ENCODE measurements at places on chromosomes 13 and 19. TPM values are rescaled to one million over a fixed set of nuclear protein-coding genes. Genes with fewer than 3 reads are reported as not detected.

DNA sequence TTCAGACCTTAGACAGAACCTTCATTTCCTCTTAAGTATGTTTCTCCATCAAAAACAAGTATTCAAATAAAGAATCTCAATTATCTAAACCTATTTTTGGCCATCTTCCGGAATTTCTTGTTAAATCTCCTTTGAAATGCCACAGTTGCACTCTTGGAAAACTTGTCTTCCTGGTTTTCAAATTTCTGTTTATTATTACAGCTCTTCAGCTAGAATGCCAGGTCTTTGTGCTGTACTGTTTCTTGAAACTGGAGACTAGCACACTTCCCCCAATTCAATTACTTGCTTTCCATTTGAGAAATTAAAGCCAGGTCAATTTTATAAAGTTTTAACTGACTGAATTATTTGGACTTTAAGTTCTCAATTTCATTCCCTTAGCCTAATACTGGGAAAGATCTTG is 10.2 kb downstream of the KCNRG start:
- peaks cover 5% of the 10 kb centered on the region for H3K36me3 ChIP-seq
- no peak for DNase-seq
- no peaks in the 10 kb centered on the region for H3K4me1 ChIP-seq
- H3K27ac ChIP-seq = peak overlapping the region; percentile 19
- H3K4me3 ChIP-seq = no peak overlapping the region

GRCh38 chr19:19079571-19079970 is 15.8 kb downstream of the SLC25A42 start:
- no peak overlapping the region for H3K27ac ChIP-seq
- H3K27me3 ChIP-seq = no peaks in the 10 kb centered on the region
- no peaks in the 10 kb centered on the region for H3K36me3 ChIP-seq
- DNase-seq = no peak
- H3K4me1 ChIP-seq = peaks cover under 1% of the 10 kb centered on the region

- H3K36me3 ChIP-seq = no peaks in the 10 kb centered on the region
- H3K4me1 ChIP-seq = no peaks in the 10 kb centered on the region
- H3K27me3 ChIP-seq = no peaks in the 10 kb centered on the region
- no peak overlapping the region for H3K27ac ChIP-seq
- no peak for DNase-seq
These were observed 505.6 kb downstream of the KCTD12 start for GRCh38 chr13:76380446-76381065.

DNA sequence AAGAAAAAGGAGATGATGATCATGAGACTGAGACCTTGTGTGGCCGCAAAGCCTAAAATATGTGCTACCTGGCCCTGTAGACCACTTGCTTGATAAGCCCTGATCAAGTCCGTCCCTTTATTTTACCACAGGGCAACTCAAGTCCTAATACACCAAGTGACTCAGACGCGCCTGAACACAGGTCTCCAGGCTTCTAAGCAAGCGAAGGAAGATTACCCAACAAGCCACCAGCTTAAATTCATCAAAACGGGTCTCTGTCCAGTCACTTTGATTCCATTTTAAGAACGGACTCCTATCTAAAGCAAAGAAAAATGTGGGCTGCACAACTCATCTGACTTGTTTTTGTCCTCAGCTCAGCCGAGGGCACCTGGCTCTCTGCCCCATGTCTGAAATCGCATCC is 26.8 kb downstream of the SLC7A1 start:
- H3K27me3 ChIP-seq = no peaks in the 10 kb centered on the region
- DNase-seq = no peak
- H3K4me1 ChIP-seq = peaks cover 44% of the 10 kb centered on the region

DNA sequence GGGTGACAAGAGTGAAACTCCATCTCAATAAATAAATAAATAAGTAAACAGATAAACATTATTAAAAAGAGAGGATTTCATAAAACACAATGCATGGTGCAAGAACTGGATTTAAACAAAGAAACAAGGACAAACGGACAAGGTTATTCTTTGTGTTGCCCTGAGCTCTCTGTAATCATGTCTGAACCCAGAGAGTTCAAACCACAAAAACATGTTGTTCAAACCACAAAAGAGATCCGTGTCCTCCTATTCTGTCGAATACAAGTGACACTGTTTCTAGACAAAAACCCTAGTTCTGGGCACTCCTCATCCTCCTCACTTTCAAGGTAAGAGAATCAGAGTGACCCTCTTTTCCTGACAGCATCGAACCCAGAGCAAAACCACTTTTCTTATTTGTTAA is 4.6 kb upstream of the TPRX2 start:
- no peaks in the 10 kb centered on the region for H3K4me1 ChIP-seq
- H3K27ac ChIP-seq = no peak overlapping the region
- H3K4me3 ChIP-seq = no peak overlapping the region
- peaks cover 58% of the 10 kb centered on the region for H3K27me3 ChIP-seq
- DNase-seq = no peak

GRCh38 chr13:65633806-65634205 is 1596.3 kb downstream of the PCDH9 start:
- no peak overlapping the region for H3K27ac ChIP-seq
- H3K4me1 ChIP-seq = no peaks in the 10 kb centered on the region
- DNase-seq = no peak
- H3K27me3 ChIP-seq = no peaks in the 10 kb centered on the region
- no peaks in the 10 kb centered on the region for H3K36me3 ChIP-seq

DNA sequence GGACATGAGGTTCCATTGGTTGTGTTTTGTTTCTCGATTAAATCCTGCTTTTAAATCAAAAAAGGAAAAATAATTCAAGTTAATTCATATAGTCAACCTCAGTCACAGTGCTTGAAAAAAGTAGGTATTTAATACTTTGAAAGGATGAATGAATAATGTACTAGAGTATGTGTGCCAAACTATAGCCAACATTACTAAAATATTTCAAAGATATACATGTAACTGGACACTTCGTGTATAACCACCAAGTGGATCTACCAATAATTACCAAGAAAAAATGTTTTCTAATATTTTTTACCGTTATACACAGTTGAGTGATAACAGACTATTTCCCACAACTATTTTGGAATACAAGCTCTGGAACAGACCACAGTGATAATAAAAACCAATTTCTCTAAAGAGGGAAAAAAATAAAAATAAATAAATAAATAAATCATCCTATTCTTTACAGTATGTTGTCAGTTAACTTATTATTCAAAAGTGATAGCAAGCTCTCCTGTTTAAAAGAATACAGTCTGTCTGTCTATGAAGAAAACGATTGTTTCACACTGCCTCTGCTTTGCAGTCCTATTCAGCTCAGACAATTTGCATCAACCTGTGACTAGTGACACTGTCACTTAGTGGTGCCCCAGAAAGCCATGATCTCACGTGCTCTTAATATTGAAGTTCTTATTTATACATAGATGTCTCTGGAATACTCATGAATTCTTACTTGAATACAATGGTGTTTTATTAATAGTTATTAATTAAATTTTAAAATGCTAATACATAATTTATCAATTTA is 58.2 kb downstream of the UBL3 start:
- DNase-seq = no peak
- H3K4me1 ChIP-seq = no peaks in the 10 kb centered on the region
- no peak overlapping the region for H3K4me3 ChIP-seq
- no peaks in the 10 kb centered on the region for H3K36me3 ChIP-seq
- no peaks in the 10 kb centered on the region for H3K27me3 ChIP-seq

DNA sequence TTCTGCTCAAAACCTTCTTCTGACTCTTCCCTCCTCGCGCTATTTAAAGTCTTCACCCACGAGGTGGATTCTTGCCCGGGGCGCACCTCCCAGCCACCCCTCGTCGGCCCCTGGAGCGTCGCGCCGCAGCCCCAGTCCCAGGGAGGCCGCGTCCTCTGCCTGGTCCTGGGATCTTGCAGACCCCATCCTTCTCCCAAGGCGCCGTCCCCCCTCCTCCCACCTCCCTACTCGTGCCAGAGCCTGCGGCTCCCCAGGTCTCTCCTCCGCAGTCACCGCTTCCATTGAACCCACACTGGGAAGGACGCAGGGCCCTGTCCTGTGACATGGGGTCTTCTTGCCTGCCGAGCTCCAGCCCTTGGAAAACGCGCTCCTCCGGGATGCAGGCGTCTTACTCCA is 486 bp downstream of the ZNF808 start:
- peak; percentile 45 for DNase-seq
- no peaks in the 10 kb centered on the region for H3K27me3 ChIP-seq
- no peaks in the 10 kb centered on the region for H3K4me1 ChIP-seq
- peak overlapping the region; percentile 75 for H3K27ac ChIP-seq
- no peaks in the 10 kb centered on the region for H3K36me3 ChIP-seq

- no peak overlapping the region for H3K27ac ChIP-seq
- DNase-seq = no peak
- no peaks in the 10 kb centered on the region for H3K36me3 ChIP-seq
- no peak overlapping the region for H3K4me3 ChIP-seq
These were observed 859.0 kb upstream of the SLITRK1 start for GRCh38 chr13:84741253-84741652.

- no peak for DNase-seq
- no peaks in the 10 kb centered on the region for H3K4me1 ChIP-seq
- H3K36me3 ChIP-seq = no peaks in the 10 kb centered on the region
- H3K27me3 ChIP-seq = no peaks in the 10 kb centered on the region
- H3K27ac ChIP-seq = no peak overlapping the region
These were observed 39.1 kb upstream of the UBAC2 start for GRCh38 chr13:99161512-99161911.

DNA sequence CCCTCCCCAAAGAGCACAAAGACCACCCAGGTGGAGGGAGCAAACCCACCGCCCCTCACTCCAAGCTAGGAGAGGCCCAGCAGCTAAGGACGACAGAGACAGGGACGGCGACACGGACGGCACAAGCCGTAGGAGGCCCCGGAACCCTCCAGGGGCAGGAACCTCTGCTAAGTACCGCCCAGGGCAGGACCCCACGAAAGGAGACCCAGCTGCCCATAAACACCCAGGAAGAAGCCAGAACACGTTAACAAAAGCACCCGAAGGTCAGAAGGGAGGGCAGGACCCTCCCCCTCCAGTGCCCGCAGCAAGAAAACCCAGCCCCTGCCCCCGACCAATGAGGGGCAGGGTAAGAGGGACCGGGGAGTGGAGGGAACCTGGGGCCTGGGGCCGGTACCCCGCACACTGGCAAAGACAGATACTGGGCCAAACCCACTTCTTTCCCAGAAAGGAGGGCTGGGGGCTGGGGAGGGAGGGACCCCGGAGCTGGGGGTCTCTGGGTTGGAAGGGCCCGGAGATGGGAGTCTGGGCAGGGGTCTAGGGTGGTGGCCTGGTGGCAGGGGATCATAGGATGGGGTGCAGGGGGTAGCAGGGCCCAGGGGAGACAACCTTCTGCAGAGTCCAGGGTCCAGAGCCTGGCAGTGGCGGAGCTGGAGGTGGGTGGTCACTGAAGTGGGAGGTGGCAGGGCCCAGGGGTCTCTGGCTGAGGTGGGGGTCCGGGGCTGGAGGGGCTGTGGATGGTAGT is 2.4 kb downstream of the BTBD2 start:
- H3K27me3 ChIP-seq = no peaks in the 10 kb centered on the region
- no peak overlapping the region for H3K27ac ChIP-seq
- DNase-seq = peak; percentile 22
- H3K36me3 ChIP-seq = no peaks in the 10 kb centered on the region
- H3K4me3 ChIP-seq = no peak overlapping the region
- H3K4me1 ChIP-seq = peaks cover 18% of the 10 kb centered on the region

- H3K27me3 ChIP-seq = no peaks in the 10 kb centered on the region
- no peaks in the 10 kb centered on the region for H3K4me1 ChIP-seq
- DNase-seq = no peak
- no peak overlapping the region for H3K4me3 ChIP-seq
- no peaks in the 10 kb centered on the region for H3K36me3 ChIP-seq
- H3K27ac ChIP-seq = no peak overlapping the region
These were observed 443.9 kb downstream of the FGF9 start for GRCh38 chr13:22114630-22115311.

DNA sequence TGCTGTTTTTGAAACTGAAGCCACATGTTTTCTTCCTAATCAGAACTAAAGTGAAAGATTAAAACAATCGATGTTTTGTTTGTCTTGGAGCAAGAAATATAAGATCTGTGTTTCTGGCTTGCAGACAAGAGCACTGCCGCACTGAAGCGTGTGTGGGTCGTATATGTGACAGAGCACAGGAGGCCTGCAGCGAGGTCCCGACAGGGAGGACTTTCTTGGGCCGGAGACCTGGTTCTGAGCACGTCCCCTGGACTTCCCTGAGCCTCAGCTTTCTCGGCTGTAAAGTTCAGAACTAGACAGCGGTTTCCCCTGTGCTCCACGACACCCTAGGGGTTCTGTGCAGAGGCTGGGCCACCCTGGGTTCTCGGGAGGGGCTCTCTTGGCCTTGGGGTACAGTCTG is 60.5 kb downstream of the GADD45B start:
- no peak overlapping the region for H3K27ac ChIP-seq
- H3K4me1 ChIP-seq = peaks cover 13% of the 10 kb centered on the region
- no peaks in the 10 kb centered on the region for H3K36me3 ChIP-seq
- no peak overlapping the region for H3K4me3 ChIP-seq
- no peak for DNase-seq

- no peak for DNase-seq
- H3K4me3 ChIP-seq = no peak overlapping the region
- no peak overlapping the region for H3K27ac ChIP-seq
- no peaks in the 10 kb centered on the region for H3K27me3 ChIP-seq
These were observed 546.1 kb downstream of the SUCLA2 start for GRCh38 chr13:47454986-47455385.

GRCh38 chr19:33194886-33195644 is 935 bp downstream of the LRP3 start:
- DNase-seq = peak; percentile 78
- peaks cover 13% of the 10 kb centered on the region for H3K4me1 ChIP-seq
- H3K27me3 ChIP-seq = no peaks in the 10 kb centered on the region
- no peak overlapping the region for H3K27ac ChIP-seq

DNA sequence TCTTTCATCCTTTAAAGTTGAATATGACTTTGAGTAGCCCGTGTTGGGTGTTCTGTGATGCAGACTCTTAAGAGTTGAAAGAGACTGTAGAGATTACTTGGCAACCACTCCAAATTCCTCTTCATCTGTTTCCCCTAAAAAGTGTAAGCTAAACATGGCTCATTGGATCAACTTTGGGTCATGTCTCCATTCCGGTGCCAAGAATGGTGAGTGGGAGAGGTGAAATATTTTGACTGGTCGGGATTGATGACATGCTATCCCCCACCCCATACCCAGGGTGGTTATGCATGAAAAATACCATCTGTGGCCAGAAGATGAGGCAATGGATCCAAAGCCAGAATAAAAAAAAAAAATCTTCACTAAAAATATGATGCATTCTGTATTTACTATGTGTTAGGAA is 281.3 kb upstream of the SOX21 start:
- H3K4me1 ChIP-seq = no peaks in the 10 kb centered on the region
- no peaks in the 10 kb centered on the region for H3K27me3 ChIP-seq
- no peak for DNase-seq
- H3K36me3 ChIP-seq = no peaks in the 10 kb centered on the region

The CPAMD8 gene
- 1.0 TPM for polyA plus RNA-seq

The CBLC gene
- not detected for polyA plus RNA-seq

The DMWD gene
- polyA plus RNA-seq = 39.3 TPM

The PLVAP gene
- not detected for polyA plus RNA-seq

The KRTDAP gene
- not detected for polyA plus RNA-seq

The TMC4 gene
- 2.8 TPM for polyA plus RNA-seq

The SWSAP1 gene
- 3.0 TPM for polyA plus RNA-seq

The KLF1 gene
- polyA plus RNA-seq = not detected

The FOSB gene
- 78.2 TPM for polyA plus RNA-seq

The DPP9 gene
- polyA plus RNA-seq = 17.1 TPM

The ZNF823 gene
- 1.5 TPM for polyA plus RNA-seq

The LAIR2 gene
- not detected for polyA plus RNA-seq

All from SK-N-SH (cell line).